ENCODE measurements at places on chromosomes 11 and 22.

- no peak for DNase-seq
These were observed 35.5 kb downstream of the USP28 start for GRCh38 chr11:113839842-113840241.

DNA sequence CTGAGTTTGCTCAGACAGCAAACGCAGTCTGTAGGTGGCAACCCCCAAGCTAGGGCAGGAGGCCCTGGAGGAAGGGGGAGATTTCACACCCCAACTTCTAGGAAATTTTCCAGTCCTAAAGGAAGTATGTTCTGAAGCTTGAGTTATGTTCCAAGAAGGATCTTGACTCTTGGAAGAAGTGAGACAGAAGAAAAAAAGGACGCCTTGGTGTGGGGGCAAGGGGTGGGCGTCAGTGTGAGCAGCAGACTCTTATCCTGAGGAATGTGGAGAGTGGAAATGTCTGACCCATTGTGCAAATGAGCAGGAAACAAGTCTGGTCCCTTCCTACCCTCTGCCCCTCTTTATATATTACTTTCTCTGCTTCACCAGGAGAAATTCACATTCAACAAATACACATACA, 368.5 kb upstream of the NARS2 start:
- no peak for DNase-seq

DNA sequence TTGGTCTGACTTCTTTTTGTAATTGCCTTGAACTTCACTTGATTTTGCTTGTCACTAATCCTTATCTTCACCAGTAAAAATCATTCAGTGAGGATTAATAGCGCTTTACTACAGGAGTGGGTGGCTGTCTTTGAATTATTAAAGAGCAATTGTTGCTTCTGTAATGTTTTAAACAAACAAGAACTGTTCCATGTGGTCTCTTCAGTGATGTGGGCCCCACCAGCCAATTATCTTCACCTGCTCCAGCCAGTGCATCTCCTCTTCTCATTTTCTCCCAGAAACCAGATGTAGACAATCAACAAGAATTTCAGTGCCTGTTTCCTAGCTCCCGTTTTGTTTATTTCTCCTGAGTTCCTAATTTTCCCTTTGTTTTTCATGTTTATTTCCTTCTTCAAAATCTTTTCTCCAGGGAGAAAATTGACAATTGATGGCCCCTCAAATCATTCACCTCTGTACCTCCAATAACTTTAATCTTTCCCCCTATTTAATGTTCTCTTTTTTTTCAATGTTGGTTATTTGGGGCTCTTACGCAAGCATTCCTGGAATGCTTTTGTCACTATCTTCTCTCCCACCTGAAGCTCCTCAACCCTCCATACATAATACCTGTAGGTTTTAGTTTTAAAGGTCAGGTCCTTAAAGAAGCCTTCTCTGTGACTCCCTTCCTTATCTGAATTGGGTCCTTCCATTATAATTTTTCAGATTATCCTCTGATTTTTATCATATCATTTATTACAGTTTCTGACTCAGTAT, 115.1 kb downstream of the ARFGAP2 start:
- DNase-seq = no peak

GRCh38 chr11:75790986-75791385, 22.4 kb downstream of the DGAT2 start:
- no peak for DNase-seq

DNA sequence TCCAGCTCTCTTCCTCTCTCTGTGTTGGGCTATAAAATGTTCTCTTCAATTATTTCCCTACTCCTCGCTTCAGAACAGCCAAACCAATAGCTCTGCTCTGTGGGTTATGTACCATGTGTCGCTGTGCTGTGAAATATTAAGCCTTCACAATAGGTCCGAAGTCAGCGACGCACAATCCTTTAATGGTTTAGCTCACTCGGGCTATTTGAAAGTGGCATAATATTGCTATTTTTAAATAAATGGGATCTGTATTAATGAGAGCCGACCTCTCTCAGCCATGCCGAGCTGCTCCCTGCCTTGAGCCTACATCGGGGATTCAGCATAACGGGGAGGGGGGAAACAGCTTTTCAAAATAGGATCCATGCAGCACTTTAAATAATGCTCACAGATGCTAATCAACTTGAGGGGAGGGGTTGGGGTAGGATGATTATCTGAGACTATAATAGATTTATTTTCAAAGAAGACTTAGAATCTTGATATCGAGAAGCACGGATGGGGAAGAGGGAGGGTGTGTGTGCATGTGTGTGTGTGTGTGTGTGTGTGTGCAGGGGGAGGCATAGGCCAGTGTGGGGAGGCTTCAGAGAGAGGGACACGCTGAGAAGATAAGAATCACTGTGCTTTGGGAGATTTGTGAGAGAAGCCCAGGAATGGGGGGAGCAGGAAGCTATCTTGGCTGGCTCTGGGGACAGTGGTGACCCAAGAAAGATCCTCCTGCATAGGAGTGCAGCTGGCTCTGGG, 271.5 kb downstream of the NXPE2 start:
- no peak for DNase-seq

DNA sequence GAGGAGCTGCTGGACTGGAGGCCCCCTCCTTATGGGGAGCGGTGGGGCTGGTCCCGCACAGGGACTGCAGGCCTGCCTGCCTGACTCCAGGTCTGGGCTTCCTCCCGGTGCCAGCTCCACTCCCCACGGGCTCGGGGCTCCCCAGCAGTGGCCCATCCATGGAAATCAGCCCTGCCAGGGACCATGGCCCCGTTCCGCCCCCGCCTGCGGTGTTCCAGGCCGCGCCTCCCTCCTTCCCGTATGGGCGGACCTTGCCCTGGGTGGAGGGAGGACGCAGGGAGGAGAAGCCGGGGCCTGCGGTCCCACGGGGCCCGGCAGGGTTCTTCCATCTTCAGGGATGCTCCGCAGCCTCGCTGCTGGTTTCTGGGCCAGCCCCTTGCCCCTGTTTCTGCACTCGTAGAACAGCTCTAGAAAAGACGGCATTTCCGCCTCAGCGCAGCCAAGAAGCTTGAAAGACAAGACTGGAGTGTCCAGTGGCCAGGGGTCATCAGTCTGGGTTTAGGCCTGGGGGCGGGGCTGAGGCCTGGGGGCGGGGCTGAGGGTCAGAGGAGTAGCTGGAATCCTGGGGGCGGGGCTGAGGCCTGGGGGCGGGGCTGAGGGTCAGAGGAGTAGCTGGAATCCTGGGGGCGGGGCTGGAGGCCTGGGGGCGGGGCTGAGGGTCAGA, 1330.6 kb downstream of the BRD1 start:
- DNase-seq = no peak

GRCh38 chr22:27011717-27012116, 354.3 kb downstream of the MIAT start:
- no peak for DNase-seq

- DNase-seq = no peak
These were observed 37.4 kb downstream of the COMMD9 start for GRCh38 chr11:36251823-36252222.
